ENCODE measurements at places on chromosomes 6 and 20. TPM values are rescaled to one million over a fixed set of nuclear protein-coding genes. Genes with fewer than 3 reads are reported as not detected.

TSHZ2 gene
- total RNA-seq = 28.4 TPM

FERMT1 gene
- total RNA-seq = 0.17 TPM

MRAP2 gene
- total RNA-seq = not detected

SS18L1 gene
- 20.4 TPM for total RNA-seq

BPIFB3 gene
- total RNA-seq = not detected

HRH3 gene
- total RNA-seq = not detected

TGM2 gene
- total RNA-seq = 1.6 TPM

TMEM151B gene
- not detected for total RNA-seq

CCN2 gene
- total RNA-seq = not detected

CST9L gene
- not detected for total RNA-seq

SRSF12 gene
- total RNA-seq = not detected

WFDC13 gene
- not detected for total RNA-seq

FUT9 gene
- total RNA-seq = not detected

FKBP1C gene
- total RNA-seq = 2.0 TPM

HLA-A gene
- 2,407 TPM for total RNA-seq

TOX2 gene
- total RNA-seq = 17.2 TPM

SLPI gene
- 0.64 TPM for total RNA-seq

COL9A1 gene
- not detected for total RNA-seq

OR2B3 gene
- total RNA-seq = not detected

SLC12A5 gene
- total RNA-seq = 0.49 TPM

SLC35F1 gene
- total RNA-seq = not detected

LAMA2 gene
- total RNA-seq = 0.93 TPM

MCM9 gene
- 16.2 TPM for total RNA-seq

LST1 gene
- 171 TPM for total RNA-seq

PAX1 gene
- total RNA-seq = not detected

BIRC7 gene
- not detected for total RNA-seq

SLC52A3 gene
- not detected for total RNA-seq

TPBG gene
- total RNA-seq = not detected

VWA7 gene
- 6.0 TPM for total RNA-seq

OPRM1 gene
- total RNA-seq = not detected

RNF39 gene
- not detected for total RNA-seq

FBXO30 gene
- total RNA-seq = 5.6 TPM

EPM2A gene
- 4.6 TPM for total RNA-seq

IMPG1 gene
- total RNA-seq = not detected

ARFGEF3 gene
- total RNA-seq = 0.15 TPM

TCP11 gene
- not detected for total RNA-seq

OTOR gene
- total RNA-seq = not detected

MOCS3 gene
- total RNA-seq = 4.8 TPM

C4B gene
- total RNA-seq = 4.2 TPM

LIME1 gene
- 73.8 TPM for total RNA-seq

BHLHE23 gene
- total RNA-seq = not detected

Data from T-helper 1 cell treated with Interleukin-12 subunit alpha and Interleukin-12 subunit beta and Interleukin-4 antibody, amounts not matched to agents 30 ng/mL and 1 ng/mL, for 36 hours (primary cell).